Activated CD4-positive, alpha-beta T cell treated with anti-CD3 and anti-CD28 coated beads for 24 hours (primary cell): ENCODE measurements at places on chromosomes 6 and 20.

- no peak for DNase-seq
These were observed 71.2 kb downstream of the SESN1 start for GRCh38 chr6:109023356-109023925.

- no peak for DNase-seq
These were observed 344.8 kb upstream of the EYS start for GRCh38 chr6:66051812-66052211.

DNA sequence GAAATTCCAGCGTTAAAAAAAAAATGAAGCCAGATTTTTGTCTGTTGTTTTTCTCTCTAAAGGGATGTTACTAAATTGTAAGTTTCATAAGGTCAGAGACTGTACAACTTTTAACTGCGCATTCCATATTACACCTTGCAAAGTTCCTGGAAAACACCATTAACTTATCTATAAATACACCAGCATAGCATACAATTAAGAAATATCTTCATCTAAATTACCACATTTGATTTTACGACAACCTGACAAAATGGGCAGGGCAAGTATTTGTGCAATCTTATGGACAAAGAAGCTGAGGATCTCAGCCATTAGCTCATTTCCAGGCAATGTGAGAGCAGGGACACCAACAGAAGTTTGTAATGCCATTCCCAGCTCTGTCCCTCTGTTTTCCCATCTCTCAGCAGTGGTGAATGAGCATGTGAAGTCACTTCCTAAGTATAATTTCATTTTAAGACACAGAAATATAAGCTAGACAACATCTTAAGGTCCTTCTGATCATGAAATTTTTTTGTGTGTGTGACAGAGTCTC lies 12.9 kb upstream of the GCM1 start:
- DNase-seq = no peak

DNA sequence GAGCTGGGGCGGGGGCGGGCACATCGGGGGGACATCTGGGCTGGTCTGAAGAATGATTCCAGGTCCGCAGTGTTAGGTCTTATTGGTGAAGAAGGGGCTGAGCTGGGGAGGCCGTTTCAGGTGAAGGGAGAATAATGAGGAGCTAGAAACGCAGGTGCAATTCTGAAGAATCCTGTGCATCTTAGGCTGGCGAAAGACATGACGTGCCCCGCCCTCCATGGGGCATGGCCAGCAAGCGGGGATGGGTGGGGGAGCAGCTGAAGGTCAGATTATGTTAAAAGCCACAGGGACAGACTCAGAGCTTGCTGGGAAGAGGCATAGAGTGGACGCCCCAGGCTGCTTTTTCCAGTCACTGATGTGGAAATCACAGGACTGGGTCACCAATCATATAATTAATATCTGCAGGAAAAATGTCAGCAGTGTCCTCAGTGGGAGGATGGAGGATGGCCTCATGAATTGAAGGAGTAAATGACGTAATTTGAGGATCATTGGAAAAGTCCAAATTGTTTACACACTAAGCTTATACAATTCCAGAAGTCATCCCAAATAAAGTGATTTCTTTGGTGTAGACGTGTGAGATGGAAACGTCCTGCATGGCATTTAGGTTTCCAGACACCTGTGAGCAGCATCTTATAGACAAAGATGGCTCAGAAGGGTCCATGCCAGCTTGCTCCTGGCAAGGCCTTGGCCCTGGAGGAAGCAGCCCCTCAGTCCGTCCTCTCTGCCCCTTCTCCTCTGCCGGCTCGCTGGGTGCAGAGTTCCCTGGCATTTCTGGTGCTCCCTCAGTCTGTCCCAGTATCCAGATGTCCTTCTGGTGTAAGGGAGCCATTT lies 109.6 kb upstream of the FRMD1 start:
- DNase-seq = no peak

GRCh38 chr6:167575158-167575696 lies 250.3 kb downstream of the TTLL2 start:
- DNase-seq = no peak

GRCh38 chr6:167000759-167001158 lies 1.6 kb downstream of the CEP43 start:
- no peak for DNase-seq

DNA sequence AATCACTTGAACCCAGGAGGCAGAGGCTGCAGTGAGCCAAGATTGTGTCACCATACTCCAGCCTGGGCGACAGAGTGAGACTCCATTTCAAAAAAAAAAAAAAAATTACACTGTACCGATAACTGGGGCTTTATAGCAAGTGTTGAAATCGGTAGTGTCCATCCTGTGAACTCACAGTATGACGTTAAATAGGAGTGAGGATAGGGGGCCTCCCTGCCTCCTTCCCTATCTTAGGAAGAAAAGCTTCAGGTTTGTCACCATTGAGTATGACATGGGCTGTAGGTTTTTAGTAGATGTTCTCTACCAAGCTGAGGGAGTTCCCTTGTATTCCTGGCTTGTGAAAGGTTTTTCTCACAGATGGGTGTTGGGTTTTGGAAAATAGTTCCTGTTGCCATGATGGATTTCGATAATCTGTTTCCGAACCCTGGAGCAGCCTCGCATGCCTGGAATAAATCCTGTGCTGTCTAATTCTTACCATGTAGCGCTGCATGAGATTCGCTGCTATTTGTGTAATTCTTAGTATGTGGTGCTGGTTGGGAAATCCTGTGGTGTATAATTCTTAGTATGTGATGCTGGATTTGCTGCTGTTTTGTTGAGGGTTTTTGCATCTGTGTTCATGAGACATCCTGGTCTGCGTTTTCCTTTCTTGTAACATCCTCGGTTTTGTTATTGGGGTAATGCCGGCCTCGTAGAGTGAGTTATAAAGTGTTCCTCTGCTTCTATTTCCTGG lies 23.6 kb downstream of the NTSR1 start:
- DNase-seq = no peak

DNA sequence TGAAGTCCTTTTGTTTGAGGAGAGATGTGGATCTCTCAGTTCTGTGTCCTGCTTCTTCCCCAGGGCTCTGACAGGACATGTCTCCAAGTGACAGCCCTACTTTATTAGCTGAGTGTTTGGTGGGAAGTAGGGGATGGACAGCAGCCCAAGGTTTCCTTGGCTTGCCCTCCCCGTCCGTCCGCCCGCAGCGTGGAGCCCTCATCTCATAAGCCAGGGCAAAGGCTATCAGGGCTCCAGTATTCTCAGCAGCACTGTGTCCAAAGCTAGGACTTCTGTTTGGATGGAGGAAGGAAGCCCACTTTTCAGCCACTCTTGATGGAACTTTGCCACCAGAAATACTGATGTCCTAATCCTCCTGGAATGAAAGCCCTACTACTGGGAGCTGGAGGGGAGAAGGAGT lies 13.6 kb downstream of the CDC5L start:
- no peak for DNase-seq

- no peak for DNase-seq
These were observed 159.3 kb upstream of the MARCKS start for GRCh38 chr6:113697632-113698410.

GRCh38 chr20:41247523-41248367 lies 69.8 kb downstream of the ZHX3 start:
- DNase-seq = no peak

- DNase-seq = no peak
These were observed 437.6 kb downstream of the MAFB start for GRCh38 chr20:40251284-40251932.

- DNase-seq = no peak
These were observed 86.3 kb downstream of the SNX5 start for GRCh38 chr20:17882065-17882833.

GRCh38 chr6:25874118-25874517 lies at the start of gene SLC17A3:
TSS of gene SLC17A3 (minus strand) at chr6:25874243. CDS start at chr6:25868387, 5,856 bp downstream.
- no peak for DNase-seq

DNA sequence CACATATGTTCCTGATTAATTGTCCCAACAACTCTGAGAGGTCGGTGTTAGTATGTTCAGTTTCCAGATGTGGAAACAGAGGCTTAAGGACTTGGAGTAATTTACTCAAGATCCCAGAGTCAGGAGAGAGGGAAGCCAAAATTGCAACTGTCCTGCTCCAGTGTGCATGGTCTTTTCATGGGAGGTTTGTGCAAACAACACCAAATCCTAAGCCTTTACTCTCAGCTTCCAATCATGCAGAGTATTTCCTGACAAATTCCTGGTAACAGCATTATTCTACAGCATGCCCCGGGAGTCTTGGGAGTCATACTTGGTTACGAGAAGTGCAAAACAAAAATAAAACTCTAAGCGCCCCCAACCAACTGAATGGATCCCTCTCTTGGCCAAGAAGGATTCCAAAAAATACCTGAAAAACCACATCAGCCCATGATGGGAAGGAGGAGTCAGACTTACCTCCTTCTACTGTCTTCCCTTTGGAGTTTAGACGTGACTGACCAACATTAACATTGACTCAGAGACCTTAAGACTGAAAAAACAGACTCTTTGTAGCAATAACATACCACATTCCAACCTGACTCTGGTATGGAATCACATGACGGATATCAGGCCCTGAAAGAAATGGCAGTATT lies 30.8 kb upstream of the PPP1R3G start:
- DNase-seq = no peak

GRCh38 chr6:129845696-129846095 lies 15.4 kb downstream of the TMEM244 start:
- no peak for DNase-seq

- peak; percentile 80 for DNase-seq
These were observed 3.3 kb upstream of the RAET1G start for GRCh38 chr6:149925974-149926777.

DNA sequence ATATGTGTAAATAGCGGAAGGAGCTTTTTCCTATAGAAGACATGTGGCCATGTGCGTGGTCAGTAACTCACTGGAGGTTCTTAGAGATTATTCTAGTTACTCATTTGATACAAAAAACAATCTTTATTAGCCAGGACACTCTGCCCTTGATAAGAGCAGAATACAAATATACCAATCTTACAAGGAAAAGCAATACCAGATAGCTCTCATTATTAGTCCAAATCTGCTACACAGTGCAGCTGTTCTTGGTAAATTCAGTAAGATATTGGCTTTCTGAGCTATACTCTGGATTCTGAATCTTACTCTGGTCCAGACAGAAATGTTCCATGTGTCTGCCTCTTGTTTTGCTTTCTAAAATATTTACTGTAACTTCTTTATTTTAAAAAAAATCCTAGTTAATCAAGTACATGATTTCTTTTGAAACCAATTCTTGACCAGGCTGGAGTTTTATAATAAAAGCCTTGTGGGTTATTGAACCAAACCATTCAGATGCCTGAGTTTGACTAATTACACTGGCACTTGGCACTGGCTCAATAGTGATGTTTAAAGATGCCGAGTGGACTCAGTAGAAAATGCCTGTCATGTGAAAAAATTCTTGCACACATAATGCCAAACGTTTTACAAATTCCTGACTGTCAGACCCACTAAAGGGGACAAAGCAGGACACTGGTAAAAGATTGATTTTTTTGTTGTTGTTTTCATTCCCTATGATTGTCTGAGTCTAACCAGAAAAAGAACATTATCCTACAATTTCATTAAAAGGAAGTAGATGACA lies 242.8 kb upstream of the TCF21 start:
- DNase-seq = no peak

- no peak for DNase-seq
These were observed 8.6 kb downstream of the ULBP2 start for GRCh38 chr6:149950423-149950822.

DNA sequence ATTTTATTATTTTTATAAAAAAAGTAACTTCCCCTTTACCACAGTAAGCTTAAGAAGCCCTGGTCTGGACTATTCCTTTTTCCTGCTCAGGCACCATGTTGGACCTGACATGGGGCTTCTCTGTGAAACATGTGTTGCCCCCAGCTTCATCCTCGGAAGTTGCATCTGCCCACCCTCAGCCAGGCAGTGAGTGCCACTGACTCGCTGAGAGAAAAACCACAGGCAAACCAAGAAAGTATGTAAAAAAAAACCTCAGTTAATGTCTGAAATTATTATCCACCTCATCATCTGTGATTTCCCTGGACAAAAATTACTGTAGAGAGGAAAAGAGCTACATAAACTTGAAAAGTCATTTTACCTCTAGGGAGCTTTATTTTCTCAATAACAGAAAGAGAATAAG lies 109.9 kb upstream of the MCHR2 start:
- DNase-seq = no peak

GRCh38 chr6:170378502-170378901 lies 71.9 kb downstream of the FAM120B start:
- no peak for DNase-seq

DNA sequence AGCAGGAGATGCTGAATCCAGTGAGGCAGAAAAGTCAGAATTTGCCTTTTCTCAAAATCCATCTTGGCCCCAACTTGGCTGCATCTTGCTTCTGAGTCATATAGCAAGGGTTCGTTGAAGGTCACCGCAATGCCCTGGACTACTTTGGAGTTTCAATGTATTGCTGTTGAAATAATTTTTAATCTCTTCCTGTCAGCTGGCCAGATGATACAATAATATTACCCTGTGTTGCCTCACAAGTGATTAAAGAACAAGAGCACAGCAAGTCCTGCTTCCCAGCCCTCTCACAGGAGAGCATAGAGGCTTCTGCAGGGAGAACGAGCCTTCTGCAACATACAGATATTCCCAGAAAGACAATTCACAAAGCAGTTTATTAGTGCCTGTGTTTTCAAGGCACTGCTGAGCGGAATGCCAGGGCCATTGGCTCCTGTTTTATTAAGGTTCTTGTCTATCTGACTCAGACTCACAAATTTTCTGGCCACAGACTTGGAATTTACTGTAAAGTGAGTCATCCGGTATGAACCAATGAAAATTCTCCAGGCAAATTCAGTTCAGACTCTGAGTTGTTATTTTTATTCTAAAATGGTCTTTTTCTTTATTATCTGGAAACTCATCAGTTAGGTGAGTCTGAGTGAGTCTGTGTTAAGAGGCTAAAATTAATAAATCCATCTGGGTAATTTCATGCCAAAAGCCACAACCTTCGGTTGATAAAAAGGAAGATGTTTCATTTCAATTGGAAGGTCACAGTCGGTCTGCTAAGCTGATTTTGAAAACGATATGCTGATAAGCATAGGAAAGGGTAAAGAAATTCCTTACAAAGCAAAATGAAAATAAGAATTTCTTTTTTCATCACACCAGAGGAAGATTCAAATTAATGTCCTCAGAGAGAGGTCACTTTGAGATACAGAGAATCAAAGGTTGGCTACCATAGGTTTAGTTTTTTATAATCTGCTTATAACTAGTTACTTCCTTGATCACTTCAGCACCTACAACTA lies 289.4 kb upstream of the STXBP5 start:
- no peak for DNase-seq

- no peak for DNase-seq
These were observed 56.1 kb upstream of the APCDD1L start for GRCh38 chr20:58571356-58571692.

DNA sequence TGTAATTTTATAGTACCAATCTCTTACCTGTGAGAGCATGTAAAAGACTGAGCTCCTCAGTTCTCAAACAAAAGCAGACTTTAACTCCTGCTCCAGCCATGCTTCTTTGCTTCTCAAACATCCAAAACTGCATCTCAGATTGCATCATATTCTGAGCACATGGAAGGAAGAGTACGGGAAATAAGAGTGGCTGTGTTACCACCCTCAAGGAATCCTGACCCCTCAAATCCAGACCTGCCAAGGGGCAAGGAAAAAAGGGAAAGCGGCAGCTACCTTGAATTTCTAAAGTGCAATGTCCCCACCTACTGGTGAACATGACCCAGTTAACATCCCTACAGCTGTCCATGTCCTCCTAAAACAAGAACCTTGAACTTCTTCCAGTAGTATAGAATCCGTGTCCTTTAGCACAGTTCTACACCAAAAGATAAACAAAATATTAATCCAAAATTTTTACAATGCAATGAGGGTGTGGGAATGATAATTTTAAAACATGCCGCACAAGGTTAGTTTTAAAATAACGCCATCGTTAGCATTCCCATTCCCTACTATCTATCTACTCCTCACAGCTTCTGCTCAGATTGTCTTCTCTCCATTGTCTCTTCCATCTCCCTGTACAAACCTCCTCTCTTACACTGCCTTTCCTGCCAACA lies 34.1 kb upstream of the HLA-DQB1 start:
- DNase-seq = no peak

GRCh38 chr6:93713974-93714373 lies 294.6 kb upstream of the EPHA7 start:
- DNase-seq = no peak
